H9 (cell line): ENCODE measurements at places on chromosomes 12 and 14. TPM values are rescaled to one million over a fixed set of nuclear protein-coding genes. Genes with fewer than 3 reads are reported as not detected.

The OTOGL gene
- 0.11 and 0.24 TPM in 2 replicates for total RNA-seq

- H3K36me3 ChIP-seq = peaks cover 26% of the 10 kb centered on the region
- H3K27ac ChIP-seq = no peak overlapping the region
- no peak for DNase-seq
- no peaks in the 10 kb centered on the region for H3K27me3 ChIP-seq
Observed at GRCh38 chr12:101819467-101819866, 11.3 kb downstream of the GNPTAB start.

DNA sequence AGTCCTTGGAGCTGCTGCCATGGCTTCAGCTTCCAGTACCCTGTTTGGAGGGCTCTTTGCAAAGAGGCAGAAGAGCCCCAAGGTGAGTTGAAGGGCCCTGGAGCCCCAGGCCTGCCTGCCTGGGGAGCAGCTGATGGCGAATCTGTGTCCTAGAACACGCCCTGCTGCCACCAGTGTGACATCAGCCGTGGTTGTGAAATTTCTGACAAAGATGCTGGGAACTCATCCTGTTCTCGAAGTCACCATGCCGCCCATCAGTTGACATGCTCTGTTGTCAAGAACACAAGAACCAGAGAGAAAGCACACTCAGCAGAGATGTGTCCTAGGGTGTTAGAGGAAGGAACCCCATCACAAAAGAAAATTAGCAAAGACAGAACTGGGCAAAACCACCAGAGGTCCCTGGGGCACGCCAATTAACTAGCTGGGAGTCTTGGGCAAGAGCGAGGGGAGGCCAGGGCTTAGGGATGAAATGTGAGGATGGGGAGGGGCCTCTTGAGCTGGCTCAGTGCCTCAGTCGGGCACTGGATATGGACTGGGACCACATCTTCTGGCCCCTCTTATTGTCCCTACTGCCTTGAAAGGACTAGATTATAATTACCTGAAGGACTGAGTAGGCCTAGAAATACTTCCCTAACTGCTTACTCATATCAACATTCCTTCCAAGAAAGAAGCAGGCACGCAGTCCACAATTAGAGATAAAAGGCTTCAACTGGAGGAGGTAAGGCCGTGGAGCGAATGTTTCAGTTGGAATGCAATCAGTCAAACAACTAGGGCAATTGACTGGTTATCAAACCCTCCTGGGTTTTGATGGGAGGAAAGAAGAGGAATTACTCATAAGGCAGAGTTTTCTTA, 163.1 kb downstream of the CACNA1C start:
- no peaks in the 10 kb centered on the region for H3K36me3 ChIP-seq
- H3K4me1 ChIP-seq = no peaks in the 10 kb centered on the region
- no peak for DNase-seq
- H3K27ac ChIP-seq = no peak overlapping the region
- no peaks in the 10 kb centered on the region for H3K27me3 ChIP-seq

- H3K36me3 ChIP-seq = peaks cover 29% of the 10 kb centered on the region
- H3K4me1 ChIP-seq = no peaks in the 10 kb centered on the region
- H3K27ac ChIP-seq = no peak overlapping the region
- no peak for DNase-seq
- H3K4me3 ChIP-seq = no peak overlapping the region
Observed at GRCh38 chr12:42118136-42118879, 26.4 kb downstream of the GXYLT1 start.

DNA sequence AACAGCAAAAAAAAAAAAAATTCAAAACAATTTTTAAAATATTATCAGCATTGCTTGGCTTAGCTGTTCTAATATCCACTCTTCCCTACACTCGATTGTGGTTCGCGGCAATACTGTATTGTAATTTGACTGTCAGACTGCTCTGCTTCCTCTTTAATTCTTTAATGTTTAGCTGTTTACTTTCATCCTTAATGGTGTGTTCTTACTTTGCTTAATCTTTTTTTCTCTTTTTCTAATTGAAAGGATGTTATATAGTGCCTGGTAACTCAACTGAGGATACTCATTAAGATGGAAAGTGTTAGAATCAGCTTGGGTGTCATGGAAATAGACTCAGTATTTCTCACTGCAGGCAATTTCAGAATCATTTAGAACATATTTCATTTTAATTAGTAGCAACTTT, 2.0 kb downstream of the ANO4 start:
- H3K27ac ChIP-seq = no peak overlapping the region
- no peaks in the 10 kb centered on the region for H3K27me3 ChIP-seq
- H3K36me3 ChIP-seq = no peaks in the 10 kb centered on the region
- H3K4me1 ChIP-seq = 0 out of 2 replicates have a peak, but pooled peaks cover 3% of the 10 kb centered on the region
- H3K4me3 ChIP-seq = no peak overlapping the region

GRCh38 chr14:36264107-36264506, 56.3 kb downstream of the MBIP start:
- DNase-seq = no peak
- H3K27me3 ChIP-seq = no peaks in the 10 kb centered on the region; the same call in 1 of the 2 replicates
- H3K4me3 ChIP-seq = no peak overlapping the region
- H3K4me1 ChIP-seq = no peaks in the 10 kb centered on the region; the same call in 1 of the 2 replicates
- H3K27ac ChIP-seq = no peak overlapping the region

GRCh38 chr14:87994974-87995373, 2.0 kb upstream of the GALC start:
- H3K4me1 ChIP-seq = no peaks in the 10 kb centered on the region; the same call in 1 of the 2 replicates
- no peaks in the 10 kb centered on the region for H3K27me3 ChIP-seq
- H3K36me3 ChIP-seq = no peaks in the 10 kb centered on the region

DNA sequence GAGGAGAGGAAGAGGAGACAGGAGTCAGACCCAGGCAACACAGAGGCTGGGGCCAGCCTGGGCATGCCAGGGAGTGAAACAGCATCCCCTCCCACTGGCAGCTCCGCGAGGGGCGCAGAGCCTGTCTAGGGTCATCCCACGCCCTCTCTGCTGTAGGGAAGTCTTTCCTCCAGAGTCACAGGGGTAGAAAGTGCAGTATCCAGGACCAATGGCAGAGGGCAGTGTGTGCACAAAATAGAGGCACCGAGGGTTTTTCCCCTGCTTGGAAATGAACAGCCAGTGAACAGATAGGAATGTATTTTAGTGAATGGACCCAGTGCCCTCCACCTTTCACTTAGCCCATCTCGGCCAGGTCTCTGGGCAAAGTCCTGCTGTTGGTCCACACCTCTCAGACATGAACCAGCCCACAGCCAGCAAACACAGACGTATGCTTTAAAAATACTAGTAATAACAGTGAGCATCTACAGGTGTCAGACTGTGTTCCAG, 9.4 kb upstream of the KRT74 start:
- no peaks in the 10 kb centered on the region for H3K4me1 ChIP-seq
- H3K36me3 ChIP-seq = no peaks in the 10 kb centered on the region
- peak; percentile 85 for DNase-seq
- no peaks in the 10 kb centered on the region for H3K27me3 ChIP-seq
- H3K4me3 ChIP-seq = no peak overlapping the region

GRCh38 chr14:78823035-78823434, 652.9 kb downstream of the NRXN3 start:
- no peak for DNase-seq
- no peak overlapping the region for H3K4me3 ChIP-seq
- H3K27me3 ChIP-seq = no peaks in the 10 kb centered on the region
- no peak overlapping the region for H3K27ac ChIP-seq

GRCh38 chr12:103751171-103751570, 89.9 kb downstream of the NT5DC3 start:
- H3K4me1 ChIP-seq = no peaks in the 10 kb centered on the region
- H3K4me3 ChIP-seq = no peak overlapping the region
- no peaks in the 10 kb centered on the region; the same call in 1 of the 2 replicates for H3K27me3 ChIP-seq
- DNase-seq = no peak
- H3K36me3 ChIP-seq = no peaks in the 10 kb centered on the region

DNA sequence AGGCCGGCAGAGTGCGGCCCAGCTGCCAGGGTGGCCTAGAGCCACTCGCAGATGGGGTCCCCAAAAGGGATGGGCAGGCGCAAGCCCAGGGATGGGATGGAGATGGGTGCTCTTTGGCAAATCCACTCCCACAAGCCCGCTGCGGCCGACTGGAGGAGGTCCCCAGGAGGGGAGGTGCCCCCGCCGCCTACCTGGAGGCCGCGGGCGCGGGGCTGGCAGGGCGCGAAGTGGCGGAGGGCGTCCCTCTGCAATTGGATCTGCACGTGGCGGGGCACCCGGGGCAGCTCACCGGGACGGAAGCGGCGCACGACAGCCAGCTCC, 730 bp downstream of the PPP1R3E start:
- H3K4me3 ChIP-seq = peak overlapping the region; percentile 86
- H3K4me1 ChIP-seq = no peaks in the 10 kb centered on the region
- H3K27ac ChIP-seq = no peak overlapping the region
- H3K36me3 ChIP-seq = no peaks in the 10 kb centered on the region

DNA sequence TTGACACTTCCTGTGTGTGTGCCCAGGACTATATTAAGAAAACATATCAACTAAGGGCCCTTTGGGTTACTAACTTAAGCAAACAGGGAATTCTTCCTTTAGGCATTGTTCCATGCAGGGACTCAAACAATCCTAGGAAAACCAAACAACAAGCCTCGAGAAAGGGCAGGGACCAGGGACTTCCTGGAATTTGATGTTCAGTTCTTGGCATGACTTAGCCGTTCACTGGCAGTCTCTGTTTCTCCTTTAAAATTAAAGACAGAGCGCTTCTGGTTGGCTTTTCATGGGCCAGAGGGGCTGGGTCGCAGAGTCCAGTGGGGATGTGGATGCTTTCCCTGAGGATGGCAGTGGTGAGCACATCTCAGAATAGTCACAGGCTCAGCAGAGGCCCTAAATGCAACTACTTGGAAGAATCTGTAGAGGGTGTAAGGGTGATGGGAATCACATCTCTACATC, 35.2 kb downstream of the RNFT2 start:
- no peak overlapping the region for H3K27ac ChIP-seq
- H3K4me3 ChIP-seq = no peak overlapping the region
- H3K27me3 ChIP-seq = no peaks in the 10 kb centered on the region
- H3K36me3 ChIP-seq = no peaks in the 10 kb centered on the region; the same call in 1 of the 3 replicates

DNA sequence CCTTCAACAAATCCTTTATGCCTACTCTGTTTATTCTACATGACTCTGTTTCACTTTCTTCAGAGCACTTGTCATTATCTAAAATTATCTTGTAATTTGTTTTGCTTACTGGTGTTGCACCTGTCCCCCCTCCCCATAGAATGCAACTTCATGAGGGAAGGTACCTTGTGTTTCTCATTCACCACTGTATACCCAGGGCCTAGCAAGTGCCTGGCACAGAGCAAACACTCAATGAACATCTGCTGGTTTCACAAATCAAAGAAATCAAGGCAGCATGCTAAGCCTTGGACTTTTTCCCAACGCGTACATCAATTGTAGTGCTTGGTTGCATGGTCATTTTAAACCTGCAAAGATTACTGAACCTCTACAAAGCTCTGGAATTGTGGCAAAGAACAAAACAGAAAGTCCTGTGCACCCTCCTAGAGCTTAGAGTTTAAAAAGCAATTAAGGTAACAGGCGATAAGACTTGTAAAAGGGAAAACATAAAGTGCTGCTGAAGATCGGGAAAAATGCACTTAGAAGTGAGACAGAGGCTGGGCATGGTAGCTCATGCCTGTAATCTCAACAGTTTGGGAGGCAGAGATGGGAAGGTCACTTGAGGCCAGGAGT, 479.1 kb downstream of the MED13L start:
- H3K4me1 ChIP-seq = no peaks in the 10 kb centered on the region
- DNase-seq = no peak
- H3K4me3 ChIP-seq = no peak overlapping the region
- H3K36me3 ChIP-seq = peaks cover 1% of the 10 kb centered on the region; the same call in 1 of the 3 replicates

- H3K27me3 ChIP-seq = no peaks in the 10 kb centered on the region
- H3K4me3 ChIP-seq = no peak overlapping the region
- H3K36me3 ChIP-seq = no peaks in the 10 kb centered on the region
- DNase-seq = no peak
- H3K27ac ChIP-seq = no peak overlapping the region
Observed at GRCh38 chr12:18868717-18869116, 130.8 kb downstream of the CAPZA3 start.

GRCh38 chr14:32637582-32637981, 301.1 kb upstream of the NPAS3 start:
- H3K36me3 ChIP-seq = no peaks in the 10 kb centered on the region
- no peaks in the 10 kb centered on the region for H3K4me1 ChIP-seq
- H3K27me3 ChIP-seq = no peaks in the 10 kb centered on the region
- no peak for DNase-seq
- no peak overlapping the region for H3K4me3 ChIP-seq
- no peak overlapping the region for H3K27ac ChIP-seq

DNA sequence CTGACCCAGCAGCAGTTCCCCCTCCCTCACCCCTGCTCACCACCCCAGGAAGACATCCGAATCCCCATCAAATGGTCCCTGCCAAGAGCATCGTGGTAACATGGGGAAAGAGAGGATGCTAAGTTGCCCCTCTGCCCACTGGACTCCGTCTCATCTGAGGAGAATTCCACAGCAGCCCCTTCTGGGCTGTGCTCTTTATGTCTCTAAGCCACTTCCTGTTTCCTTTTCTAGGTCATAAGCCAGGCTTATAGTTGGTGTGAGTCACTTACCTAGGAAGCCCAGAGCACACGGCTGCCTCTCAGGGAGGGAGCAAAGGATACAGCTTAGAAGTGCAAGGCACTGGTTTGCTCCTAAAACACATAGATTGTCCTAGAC, 76.0 kb downstream of the VCPKMT start:
- H3K4me3 ChIP-seq = no peak overlapping the region
- no peaks in the 10 kb centered on the region for H3K4me1 ChIP-seq
- no peak for DNase-seq
- no peaks in the 10 kb centered on the region for H3K36me3 ChIP-seq
- no peak overlapping the region for H3K27ac ChIP-seq
- H3K27me3 ChIP-seq = no peaks in the 10 kb centered on the region

DNA sequence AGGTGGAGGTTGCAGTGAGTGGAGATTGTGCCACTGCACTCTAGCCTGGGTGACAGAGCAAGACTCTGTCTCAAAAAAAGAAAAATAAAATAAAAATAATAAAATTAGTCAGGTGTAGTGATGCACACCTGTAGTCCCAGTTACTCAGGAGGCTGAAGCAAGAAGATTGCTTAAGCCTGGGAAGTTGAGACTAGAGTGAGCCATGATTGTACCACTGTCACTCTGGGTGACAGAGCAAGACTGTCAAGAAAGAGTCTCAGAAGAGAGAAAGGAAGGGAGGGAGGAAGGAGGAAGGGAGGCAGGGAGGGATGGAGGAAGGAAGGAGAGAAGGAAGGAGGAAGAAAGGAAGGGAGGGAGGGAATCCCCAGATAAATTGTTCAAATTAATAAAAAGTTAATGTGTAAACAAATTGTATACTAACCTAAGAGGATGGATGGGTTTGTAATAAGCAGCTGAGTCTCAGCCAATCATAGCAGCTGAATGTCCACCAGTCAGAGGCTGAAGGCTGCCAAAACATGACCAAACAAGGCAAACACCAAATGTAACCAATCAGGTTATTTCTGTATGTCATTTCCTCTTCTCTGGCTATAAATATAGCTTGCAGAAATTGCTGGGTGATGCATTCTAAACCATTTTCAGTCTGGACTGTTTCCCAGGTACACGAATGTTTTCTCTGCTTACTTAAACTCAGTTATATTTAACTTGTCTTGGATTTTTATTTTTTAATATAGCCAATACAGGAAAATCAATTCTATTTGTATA, 6.1 kb upstream of the CDCA4 start:
- H3K4me3 ChIP-seq = no peak overlapping the region
- DNase-seq = no peak
- no peak overlapping the region for H3K27ac ChIP-seq

- no peaks in the 10 kb centered on the region for H3K4me1 ChIP-seq
- H3K27me3 ChIP-seq = no peaks in the 10 kb centered on the region
- no peak for DNase-seq
- H3K4me3 ChIP-seq = peak overlapping the region; percentile 96
- no peak overlapping the region for H3K27ac ChIP-seq
Observed at GRCh38 chr12:50505675-50506530, 1.1 kb downstream of the DIP2B start.
